ENCODE measurements at places on chromosomes 5 and 9. TPM values are rescaled to one million over a fixed set of nuclear protein-coding genes. Genes with fewer than 3 reads are reported as not detected.

Gene GFI1B
- 0.34 TPM for polyA plus RNA-seq

Gene C5
- polyA plus RNA-seq, result 2.4 TPM

Gene FGD3
- polyA plus RNA-seq, result 48.9 TPM

Gene LURAP1L
- polyA plus RNA-seq, result 6.8 TPM

Gene DAB2
- 28.1 TPM for polyA plus RNA-seq

GRCh38 chr5:42656651-42657015 is 100.0 kb upstream of the CCDC152 start:
- H3K36me3 ChIP-seq, result no peaks in the 10 kb centered on the region
- no peak overlapping the region for H3K27ac ChIP-seq
- no peaks in the 10 kb centered on the region for H3K4me1 ChIP-seq
- H3K4me3 ChIP-seq, result no peak overlapping the region

DNA sequence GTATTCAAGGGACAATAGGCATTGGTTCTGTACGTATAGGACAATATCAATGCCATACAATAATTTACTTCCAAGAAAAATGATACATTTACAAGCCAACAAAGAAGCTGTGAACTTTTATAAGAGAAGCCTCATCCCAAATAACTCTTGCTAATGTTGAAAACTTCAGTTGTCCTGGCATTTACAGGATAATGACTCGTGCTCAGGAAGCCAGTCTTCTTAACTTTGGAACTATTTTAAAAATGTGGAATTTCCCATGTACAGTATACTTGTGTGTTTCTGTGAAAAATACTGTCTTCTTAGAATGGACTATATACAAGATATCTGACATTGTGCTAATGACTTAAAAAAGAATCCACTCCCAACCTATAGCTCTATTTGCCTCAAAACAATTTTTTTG is 1479.3 kb upstream of the CDH9 start:
- H3K27ac ChIP-seq, result no peak overlapping the region
- no peak for DNase-seq
- H3K4me1 ChIP-seq, result no peaks in the 10 kb centered on the region
- H3K27me3 ChIP-seq, result no peaks in the 10 kb centered on the region

DNA sequence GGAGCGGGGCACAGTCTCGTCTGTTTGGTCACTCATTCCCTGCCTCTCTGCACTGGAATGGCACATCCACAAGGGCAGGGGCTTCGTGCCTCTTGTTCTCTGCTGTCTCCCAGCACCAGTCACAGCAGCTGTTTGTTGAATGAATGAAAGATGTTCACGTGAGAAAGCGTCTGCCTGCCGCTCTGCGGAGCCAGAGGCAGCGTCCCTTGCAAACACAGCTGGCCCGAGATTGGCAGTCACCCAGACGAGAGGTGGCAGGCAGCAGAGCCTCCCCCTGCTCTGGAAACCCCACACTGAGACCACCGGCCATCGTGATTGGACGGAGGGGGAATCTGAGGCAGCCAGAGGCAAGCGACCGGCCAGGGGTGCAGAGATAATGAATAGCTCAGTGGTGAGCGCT is 6.0 kb upstream of the FAM163B start:
- H3K36me3 ChIP-seq, result no peaks in the 10 kb centered on the region
- H3K27ac ChIP-seq, result no peak overlapping the region
- peaks cover 79% of the 10 kb centered on the region for H3K27me3 ChIP-seq
- H3K4me3 ChIP-seq, result no peak overlapping the region

GRCh38 chr5:1172670-1173404 is 28.6 kb upstream of the SLC6A19 start:
- no peak for DNase-seq
- no peaks in the 10 kb centered on the region for H3K36me3 ChIP-seq
- no peak overlapping the region for H3K4me3 ChIP-seq
- peaks cover 16% of the 10 kb centered on the region for H3K4me1 ChIP-seq
- H3K27ac ChIP-seq, result no peak overlapping the region

DNA sequence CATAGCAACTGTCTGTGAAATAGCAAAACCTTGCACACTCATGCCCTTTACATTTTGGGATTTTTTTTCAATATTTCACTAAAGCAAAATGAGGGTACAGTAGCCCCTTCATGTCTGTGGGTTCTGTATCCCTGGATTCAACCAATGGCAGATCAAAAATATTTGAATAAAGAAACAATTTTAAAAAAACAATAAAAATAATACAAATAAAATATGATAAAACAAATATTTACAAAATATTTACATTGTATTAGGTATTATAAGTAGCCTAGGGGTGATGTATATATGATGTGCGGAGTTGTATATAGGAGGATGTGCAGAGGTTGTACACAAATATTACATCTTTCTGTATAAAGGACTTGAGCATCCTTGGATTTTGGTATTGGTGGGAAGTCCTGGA is 67.3 kb upstream of the CDH10 start:
- no peak overlapping the region for H3K4me3 ChIP-seq
- H3K27me3 ChIP-seq, result no peaks in the 10 kb centered on the region
- no peaks in the 10 kb centered on the region for H3K36me3 ChIP-seq
- no peak for DNase-seq
- no peaks in the 10 kb centered on the region for H3K4me1 ChIP-seq

DNA sequence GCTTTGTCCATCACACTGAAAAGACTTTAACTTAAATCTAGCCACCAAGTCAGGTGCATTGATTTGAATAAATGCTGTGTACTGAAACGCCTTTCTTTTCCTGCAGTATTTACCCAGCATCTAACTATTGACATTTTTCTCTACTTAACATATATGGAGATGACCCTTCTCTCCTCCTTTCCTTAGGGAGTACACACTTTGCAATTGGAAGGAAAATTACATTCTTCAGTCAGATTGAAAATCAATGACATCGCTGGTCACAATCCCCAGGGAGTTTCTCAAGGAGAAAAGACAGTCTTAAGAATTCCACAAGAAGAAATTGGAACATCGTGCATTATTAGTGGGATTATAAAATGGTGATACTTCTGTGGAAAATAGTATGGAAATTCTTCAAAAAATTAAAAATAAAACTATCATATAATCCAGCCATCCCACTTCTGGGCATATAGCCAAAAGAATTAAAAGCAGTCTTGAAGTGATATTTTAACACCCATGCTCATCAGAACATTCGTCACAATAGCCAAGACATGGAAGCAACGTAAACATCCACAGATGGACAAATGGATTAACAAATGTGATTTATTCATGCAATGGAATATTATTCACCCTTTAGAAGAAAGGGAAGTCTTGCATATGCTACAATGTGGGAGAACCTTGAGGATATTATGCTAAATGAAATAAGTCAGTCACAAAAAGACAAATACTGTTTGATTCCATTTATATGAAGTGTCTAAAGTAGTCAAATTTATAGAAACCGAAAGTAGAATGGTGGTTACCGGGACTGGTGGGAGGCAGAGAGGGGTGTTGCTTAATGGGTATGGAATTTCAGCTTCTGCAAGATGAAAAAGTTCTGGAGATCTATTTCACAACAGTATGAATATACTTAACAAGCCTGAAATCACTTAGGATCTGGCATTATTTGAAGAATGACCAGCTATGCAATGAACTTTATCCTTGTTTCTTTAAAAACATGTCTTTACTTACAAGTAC is 14.3 kb upstream of the FREM1 start:
- H3K27me3 ChIP-seq, result no peaks in the 10 kb centered on the region
- H3K4me1 ChIP-seq, result no peaks in the 10 kb centered on the region
- peak overlapping the region; percentile 30 for H3K27ac ChIP-seq
- DNase-seq, result no peak
- H3K36me3 ChIP-seq, result no peaks in the 10 kb centered on the region

DNA sequence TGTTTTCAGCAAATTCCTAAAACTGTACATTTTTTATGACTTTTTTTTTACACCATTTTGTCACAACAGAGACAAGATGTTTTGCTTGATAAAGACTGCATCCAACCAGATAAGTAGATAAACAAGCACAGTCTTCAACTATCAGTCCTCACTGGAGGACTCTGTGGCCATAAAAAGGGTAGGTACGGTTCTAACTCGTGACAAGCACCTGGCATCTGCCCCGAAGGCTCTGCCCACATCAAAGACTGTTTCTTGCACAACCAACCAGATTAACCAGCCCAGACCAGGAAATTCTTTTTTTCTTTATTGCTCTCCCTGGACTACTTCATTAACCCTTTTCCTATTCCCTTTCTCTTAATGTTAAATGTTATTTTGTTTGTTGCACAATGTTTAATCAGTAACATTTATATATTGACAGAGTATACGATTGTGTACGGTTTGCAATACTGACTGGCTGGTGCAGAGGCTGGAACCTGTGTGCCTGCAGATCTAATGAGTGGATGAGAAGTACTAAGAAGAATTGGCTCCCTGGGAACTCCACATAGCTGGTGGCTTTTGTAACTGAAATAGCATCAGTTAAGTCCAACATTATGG is 74.1 kb downstream of the SERINC5 start:
- H3K4me3 ChIP-seq, result no peak overlapping the region
- DNase-seq, result peak; percentile 77
- peaks cover 3% of the 10 kb centered on the region for H3K36me3 ChIP-seq
- H3K27ac ChIP-seq, result peak overlapping the region; percentile 75

Measured in thymus (tissue), 14 donors.